ENCODE measurements at places on chromosomes 3 and 15.

GRCh38 chr3:183500319-183500718 is 55.2 kb downstream of the KLHL6 start:
- DNase-seq, result no peak

GRCh38 chr3:43874290-43874689 is 183.6 kb downstream of the ABHD5 start:
- no peak for DNase-seq

GRCh38 chr15:50148362-50148963 is 29.4 kb upstream of the ATP8B4 start:
- DNase-seq, result peak; percentile 44

DNA sequence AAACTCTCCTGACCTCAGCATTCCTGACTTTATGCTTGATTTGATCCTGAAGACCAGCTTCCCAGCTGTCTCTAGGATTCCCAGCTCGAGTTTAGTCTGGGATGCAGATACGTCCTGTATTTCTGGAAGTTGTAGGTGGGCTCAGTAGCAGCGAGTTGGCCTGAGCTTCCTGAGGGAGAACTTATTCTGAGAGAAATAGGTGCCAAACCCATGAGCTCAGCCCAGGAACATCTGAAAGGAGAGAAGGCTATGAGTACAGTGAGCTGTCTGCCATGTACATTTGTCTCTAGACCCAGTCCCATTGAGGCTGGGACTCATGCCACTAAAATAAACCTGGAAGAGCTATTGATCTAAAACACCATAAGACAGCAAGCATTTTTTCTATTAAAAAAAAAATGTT is 36.6 kb upstream of the SLC9A9 start:
- no peak for DNase-seq

All from kidney capillary endothelial cell (primary cell).